Stimulated activated CD4-positive, alpha-beta T cell treated with anti-CD3 and anti-CD28 coated beads, Interleukin-15, amount 100 ng/mL, for 1 hour (primary cell): ENCODE measurements at places on chromosomes 5 and 9.

DNA sequence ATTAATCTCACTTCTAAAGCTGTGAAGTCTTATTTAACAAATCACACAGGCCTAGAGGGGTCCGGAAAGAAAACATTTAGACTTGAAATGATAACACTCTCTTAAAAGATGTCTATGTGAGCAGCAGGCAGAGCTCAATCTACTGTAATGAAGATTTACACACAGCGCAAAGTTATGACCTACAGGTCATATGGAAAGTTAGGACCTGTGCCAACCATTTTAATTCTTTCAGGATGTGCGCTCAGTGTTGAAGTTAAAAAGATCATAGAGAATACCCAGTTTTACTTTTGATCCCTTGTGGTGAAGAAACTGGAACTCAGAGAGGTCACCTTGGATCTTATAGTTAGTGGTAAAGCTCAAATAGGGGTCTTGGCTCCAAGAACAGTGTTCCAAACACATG, 3.1 kb upstream of the CREBRF start:
- DNase-seq: no peak

DNA sequence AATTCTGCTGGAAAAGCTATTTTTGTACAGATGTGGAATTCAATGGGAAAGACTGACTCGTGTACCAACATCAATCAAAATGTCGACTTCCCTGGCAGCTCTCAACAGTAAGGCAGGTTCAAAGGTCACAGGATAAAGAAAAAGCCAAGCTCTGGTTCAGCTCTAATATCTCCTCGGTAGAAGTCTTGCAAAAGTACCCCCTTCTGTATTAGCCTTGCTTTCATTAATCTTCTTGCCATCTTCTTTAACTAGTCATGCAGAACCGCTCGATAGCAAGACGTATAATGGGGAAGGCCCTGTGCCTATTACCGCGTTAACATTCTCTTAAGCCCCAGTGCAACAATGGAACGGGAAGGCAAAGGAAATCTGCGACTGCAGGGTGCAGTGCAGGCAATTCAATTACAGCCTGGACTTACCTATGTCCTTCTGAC, 201.2 kb downstream of the GAPVD1 start:
- DNase-seq: no peak

- no peak for DNase-seq
Measured at GRCh38 chr5:137394380-137394779, 104.7 kb downstream of the SPOCK1 start.

DNA sequence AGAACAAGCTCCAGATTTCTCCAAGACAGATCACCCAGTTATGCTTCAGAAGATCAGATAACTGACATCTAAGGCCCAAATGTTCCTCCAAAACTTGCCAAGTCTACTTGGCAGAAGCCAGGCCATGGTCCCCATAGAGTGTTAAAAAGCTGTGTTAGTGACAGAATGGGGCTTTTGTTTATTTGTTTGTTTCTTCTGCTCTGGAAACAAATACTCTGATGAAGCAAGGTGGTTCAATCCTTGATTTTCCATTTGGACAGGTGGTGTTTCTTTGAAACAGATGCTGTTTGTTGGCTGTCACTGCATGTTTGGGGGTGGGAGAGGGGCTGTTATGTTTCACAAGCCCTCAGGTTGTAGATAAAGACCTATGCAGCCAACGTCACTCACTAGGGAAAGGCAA, 264.0 kb downstream of the FAM114A2 start:
- DNase-seq: no peak

GRCh38 chr5:39495227-39495626, 70.4 kb upstream of the DAB2 start:
- DNase-seq: no peak

DNA sequence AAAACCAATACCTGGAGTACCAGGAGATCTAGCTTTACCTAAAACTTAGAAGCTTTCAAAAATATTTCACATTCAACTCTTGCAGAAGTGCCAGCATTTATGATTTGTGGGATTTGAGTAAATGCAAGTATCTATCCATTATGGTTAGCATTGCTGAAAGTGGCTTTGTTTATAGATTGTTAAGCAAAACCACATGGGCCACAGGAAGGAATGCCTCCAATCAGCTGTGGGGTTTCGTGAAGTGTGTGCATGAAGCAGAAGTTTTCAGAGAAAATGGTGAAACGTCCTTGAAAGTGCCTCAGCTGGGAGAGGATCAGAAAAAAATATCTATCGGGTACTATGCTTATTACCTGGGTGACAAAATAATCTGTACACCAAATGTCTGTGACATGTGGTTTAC, 4.2 kb downstream of the LECT2 start:
- no peak for DNase-seq

GRCh38 chr5:126811515-126812198, 34.7 kb downstream of the LMNB1 start:
- no peak for DNase-seq

- no peak for DNase-seq
Measured at GRCh38 chr5:131005963-131006684, 158.9 kb downstream of the HINT1 start.

GRCh38 chr5:816176-816575, 31.6 kb upstream of the ZDHHC11B start:
- DNase-seq: no peak

GRCh38 chr9:3473405-3473804, 52.4 kb downstream of the RFX3 start:
- DNase-seq: no peak

DNA sequence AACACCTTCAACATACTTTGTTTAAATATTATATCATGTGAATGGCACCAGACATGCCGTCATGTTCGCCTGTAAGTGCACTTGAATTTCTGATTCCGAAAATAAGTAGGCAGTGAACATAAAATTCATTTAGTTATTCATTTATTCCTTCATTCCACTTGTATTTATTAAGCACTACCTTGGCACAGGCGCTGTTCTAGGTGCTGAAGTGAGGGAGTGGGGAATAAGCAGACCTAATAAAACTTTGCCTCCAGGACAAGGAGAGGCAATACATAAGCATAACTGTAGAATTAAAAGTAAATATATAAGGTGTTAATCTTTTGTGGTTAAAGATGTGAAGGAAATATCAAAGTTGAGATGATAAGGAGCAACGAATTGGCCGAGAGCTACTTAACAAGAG, 297.4 kb downstream of the TENT4A start:
- no peak for DNase-seq

DNA sequence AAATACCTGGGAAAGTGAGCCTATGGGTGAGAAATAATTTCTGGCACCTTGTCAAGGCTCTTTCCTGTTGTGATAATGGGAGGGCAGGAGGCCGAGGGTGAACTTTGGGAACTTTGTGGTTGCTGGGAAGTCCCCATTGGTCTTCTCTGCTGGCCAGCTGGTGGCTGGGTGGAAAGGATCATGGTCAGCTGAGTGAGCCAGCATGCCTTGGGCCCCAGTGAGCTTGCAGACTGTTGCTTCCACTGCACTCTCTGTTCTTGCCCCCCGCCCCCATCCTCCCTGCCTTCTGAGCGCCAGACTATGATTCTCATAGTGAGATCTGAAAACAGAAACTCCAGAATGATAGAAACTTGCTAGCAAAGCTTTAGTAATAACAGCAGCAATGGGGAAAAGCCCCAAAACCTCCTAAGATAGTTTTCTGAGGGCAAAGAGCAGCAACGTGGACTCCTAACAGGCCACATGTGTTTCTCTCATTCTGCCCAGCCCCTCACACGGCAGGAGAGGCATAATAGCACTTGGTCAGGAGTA, 139.2 kb upstream of the SMARCA2 start:
- peak; percentile 53 for DNase-seq

GRCh38 chr9:33881635-33882034, 64.7 kb downstream of the UBE2R2 start:
- no peak for DNase-seq

GRCh38 chr9:137422604-137423513, at the start of the genes EXD3 and NOXA1:
EXD3 (minus strand) TSS chr9:137423162; CDS start chr9:137395357, 27,805 bp downstream.
NOXA1 (plus strand) TSS chr9:137423393; CDS start chr9:137423530, 137 bp downstream.
- DNase-seq: peak; percentile 94

DNA sequence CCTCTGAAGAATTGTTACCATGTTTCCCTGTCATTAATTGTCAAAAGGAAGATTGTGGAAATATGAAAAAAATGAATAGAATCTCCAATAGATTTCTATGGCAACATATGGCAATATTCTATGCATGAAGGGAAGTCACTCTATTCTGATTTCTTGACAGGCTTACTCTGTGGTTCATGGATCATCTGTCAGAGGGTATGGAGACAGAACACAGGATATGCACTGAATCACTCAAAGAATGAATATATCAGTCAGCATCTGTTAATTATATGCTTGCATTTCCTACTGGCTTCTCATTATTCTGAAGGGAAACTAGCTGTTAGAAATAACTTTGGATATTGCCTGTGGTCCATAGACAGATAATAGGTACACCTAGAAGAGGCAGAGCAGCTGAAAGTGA, 918.9 kb downstream of the DTWD2 start:
- DNase-seq: no peak

DNA sequence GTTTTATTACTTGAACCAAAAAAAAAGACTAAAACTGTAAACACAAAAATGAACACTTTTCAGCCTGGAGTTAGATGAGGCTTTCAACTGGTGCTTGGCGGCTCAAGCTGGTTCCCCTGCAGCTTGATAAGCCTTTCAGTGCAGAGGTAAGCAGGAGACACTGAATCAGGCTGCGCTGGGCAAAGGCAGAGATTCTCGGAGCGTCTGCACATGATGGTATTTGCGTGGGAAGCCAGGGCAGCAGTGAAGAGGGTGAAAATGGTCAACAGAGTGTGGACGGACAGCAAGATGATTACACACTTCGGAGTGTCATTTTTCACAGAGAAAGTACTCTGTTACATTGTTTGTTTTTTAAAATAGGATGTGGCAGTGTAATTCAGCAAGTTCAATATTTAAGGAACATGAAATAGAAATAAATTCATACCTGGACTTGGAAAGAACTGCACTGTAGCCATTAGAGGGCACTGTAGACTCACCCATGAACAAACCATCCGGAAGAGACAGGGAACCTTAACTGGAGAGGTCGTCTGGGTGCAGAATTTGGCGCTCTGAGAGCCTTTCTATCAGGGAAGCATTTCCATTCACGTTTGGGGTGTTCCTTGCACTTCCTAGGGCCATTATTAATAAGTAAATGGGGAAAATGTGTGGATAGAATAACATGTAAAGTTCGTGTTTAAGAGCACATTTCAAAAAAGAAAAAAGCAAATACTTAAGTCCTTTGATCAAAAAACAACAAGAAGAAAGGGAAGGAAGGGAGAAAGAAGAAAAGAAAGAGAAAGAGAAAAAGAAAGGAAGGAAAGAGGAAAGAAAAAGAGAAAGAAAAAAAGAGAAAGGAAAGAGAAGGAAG, 69.8 kb downstream of the ICE1 start:
- DNase-seq: no peak

DNA sequence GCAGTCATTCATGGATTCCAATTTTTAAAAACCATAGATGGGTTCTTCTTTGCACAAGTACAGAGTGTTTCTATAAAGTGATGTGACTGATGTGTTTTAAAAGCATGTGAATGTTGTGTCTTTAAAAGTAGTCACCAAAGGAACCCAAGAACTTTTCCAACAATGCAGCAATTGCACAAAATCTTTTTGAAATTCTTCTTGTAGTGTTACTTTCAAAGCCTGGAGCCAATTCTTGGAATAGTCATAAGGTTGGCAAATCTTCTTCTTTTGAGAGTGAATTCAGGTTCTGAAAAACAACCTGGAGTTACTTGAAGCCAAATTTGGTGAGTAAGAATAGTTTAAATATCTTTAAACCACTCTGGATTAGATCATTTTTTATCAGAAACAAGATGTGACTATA, 10.5 kb downstream of the GRAMD2B start:
- no peak for DNase-seq

GRCh38 chr5:160534125-160534524, 112.5 kb downstream of the PTTG1 start:
- DNase-seq: no peak

DNA sequence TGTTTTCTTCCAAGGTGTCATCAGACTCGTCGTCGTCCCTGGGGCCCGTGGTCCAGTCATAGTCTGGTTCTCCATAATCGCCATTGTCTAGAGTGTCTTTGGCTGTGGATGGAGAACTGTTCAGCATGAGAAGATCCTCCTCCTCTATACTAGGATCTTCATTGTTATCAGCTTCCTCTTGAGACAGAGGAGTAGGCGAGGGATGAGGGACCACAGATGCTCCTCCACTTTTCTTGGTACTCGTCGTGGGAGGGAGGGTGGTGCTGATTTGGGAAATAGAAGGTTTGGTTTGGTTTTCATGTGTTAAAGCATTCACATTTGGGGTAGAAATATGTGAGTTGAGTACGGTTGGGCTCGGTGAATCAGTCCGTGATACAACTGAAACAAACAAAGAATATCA, 8.8 kb downstream of the C5orf15 start:
- DNase-seq: no peak

DNA sequence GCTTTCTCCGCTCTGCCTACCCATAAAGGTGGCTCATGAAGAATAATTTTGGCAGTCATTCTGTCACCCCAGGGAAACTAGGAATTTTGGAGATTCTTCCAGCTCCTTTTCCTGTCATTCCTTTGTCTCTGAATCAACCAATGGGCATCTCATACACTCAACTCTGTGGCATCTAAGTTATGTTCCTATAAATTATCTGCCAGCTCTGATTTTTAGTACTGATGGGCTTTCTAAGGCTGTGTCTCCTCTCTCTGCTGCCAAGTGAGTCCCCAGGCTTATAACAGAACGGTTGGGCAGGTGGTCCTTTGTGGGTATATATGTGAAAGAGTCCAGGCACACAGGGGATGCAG, 226.8 kb downstream of the NMUR2 start:
- no peak for DNase-seq

DNA sequence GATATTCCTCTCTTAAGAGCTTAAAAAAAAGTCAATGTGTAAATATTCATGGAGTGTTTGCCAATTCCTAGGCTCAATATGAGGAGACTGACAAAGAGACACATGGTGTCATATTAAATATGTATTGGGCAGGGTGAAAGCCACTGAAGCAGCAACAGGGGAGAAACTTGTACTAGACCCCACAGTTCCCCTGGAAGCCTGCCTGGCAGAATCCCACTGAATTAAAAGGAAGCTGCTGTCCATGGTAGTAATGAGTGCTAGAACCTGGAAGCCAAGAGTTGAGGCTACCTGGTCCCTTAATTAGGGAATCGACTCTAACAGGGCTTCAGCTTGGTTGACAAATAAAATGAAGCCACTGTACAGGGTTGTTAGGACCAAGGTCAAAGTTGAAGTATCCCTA, 129.4 kb upstream of the GPR151 start:
- DNase-seq: no peak

DNA sequence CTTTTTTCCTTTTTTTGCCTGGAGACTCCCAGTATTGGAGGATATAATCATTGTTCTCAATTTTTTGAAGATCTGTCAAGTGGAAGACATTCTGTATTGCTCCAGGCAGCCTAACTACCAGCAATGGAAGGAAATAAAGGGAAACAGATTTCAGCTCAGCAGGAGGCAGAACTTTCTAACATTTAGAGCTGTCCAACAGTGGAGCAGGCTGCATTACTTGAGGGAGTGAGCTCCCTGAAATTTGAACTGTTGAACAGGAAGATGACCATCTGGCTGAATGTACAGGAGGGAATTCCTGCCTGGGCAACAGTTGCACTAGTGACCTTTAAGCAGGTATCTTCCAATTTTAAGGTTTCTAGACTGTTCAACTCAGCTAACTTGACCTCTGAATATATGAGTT, 1.1 kb upstream of the GAPVD1 start:
- DNase-seq: no peak

- no peak for DNase-seq
Measured at GRCh38 chr9:127915325-127915752, 1.5 kb downstream of the ST6GALNAC4 start.

- DNase-seq: no peak
Measured at GRCh38 chr5:77882670-77883257, 106.6 kb upstream of the TBCA start.
